Adrenal gland (tissue), 19 donors: ENCODE measurements at places on chromosomes 1 and 21. TPM values are rescaled to one million over a fixed set of nuclear protein-coding genes. Genes with fewer than 3 reads are reported as not detected.

The PRDM16 gene
- 0.61 TPM for total RNA-seq

The OR2T35 gene
- not detected for total RNA-seq

The OR2T11 gene
- not detected for total RNA-seq

The MRPL24 gene
- total RNA-seq: 115 TPM

The COL11A1 gene
- total RNA-seq: 61.9 TPM

The CELSR2 gene
- 6.2 TPM for total RNA-seq

The HSD3B2 gene
- total RNA-seq: 1,492 TPM

GRCh38 chr1:200919386-200919785, 24.7 kb downstream of the INAVA start:
- no peak overlapping the region for H3K27ac ChIP-seq
- no peaks in the 10 kb centered on the region for H3K27me3 ChIP-seq
- H3K4me1 ChIP-seq: no peaks in the 10 kb centered on the region
- DNase-seq: no peak

DNA sequence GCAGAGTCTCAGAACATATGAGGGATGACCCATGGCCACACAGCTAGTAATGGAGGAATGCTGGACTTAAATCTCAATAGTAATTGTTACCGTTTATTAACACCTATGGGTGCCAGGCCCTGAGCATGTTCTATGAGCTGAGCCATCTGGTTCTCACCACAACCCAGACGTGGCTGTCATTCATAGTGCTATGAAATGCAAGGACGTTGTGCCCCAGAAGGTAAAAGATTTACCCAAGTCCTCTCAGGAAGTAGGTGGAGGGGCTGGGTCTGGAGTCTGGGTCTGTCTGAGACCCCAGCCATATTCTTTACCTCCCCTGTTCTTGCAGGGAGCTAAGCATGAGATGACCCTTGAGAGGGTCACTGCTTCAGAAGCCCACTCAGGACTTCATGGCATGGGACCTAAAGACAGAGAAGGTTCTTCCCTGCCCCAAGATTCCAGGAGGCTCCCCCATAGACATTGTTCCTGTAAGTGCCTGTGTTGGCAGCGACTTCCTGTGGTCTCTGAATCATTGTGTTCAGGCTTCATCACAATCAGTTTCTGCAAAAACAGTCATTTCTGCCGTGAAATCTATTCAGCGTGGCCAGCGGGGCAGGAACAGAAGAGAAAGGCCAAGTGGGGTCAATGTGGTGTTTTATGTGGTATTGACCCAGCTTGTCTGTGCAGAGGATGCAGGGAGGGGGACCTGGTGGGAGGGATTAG, 475.4 kb downstream of the PTPRU start:
- DNase-seq: no peak
- H3K4me3 ChIP-seq: no peak overlapping the region
- no peaks in the 10 kb centered on the region for H3K4me1 ChIP-seq
- H3K36me3 ChIP-seq: no peaks in the 10 kb centered on the region
- H3K27ac ChIP-seq: no peak overlapping the region
- peaks cover 3% of the 10 kb centered on the region for H3K27me3 ChIP-seq

DNA sequence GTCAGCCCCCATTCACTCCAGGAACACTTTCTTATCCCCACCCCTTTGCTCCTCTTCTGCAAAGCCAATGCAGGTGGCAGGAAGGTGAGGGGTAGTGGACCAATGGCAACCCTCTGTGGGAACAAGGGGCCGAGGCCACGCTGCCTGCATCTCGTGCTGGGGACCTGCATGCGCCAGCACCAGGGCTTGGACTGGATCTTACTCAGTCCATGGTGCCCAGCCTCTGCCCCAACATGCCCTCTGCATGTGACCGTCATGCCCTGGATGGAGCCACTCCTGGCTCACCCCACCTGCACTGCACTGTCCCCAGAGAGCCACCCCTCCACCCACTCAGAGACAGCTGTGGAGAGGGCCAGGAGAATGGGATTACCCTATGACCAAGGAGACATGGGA, 22.2 kb downstream of the CITED4 start:
- H3K4me1 ChIP-seq: no peaks in the 10 kb centered on the region
- no peak overlapping the region for H3K27ac ChIP-seq
- H3K4me3 ChIP-seq: no peak overlapping the region
- H3K27me3 ChIP-seq: no peaks in the 10 kb centered on the region
- no peak for DNase-seq

GRCh38 chr1:219805191-219805590, 123.2 kb downstream of the SLC30A10 start:
- DNase-seq: no peak
- H3K27ac ChIP-seq: no peak overlapping the region
- no peaks in the 10 kb centered on the region for H3K4me1 ChIP-seq
- no peaks in the 10 kb centered on the region for H3K36me3 ChIP-seq

- peak overlapping the region; percentile 23 for H3K4me3 ChIP-seq
- peaks cover 84% of the 10 kb centered on the region for H3K4me1 ChIP-seq
- no peak for DNase-seq
- peak overlapping the region; percentile 92 for H3K27ac ChIP-seq
- no peaks in the 10 kb centered on the region for H3K27me3 ChIP-seq
Observed at GRCh38 chr1:94863297-94863911, 43.2 kb downstream of the SLC44A3 start.

- no peaks in the 10 kb centered on the region for H3K36me3 ChIP-seq
- no peak for DNase-seq
- no peak overlapping the region for H3K4me3 ChIP-seq
- H3K4me1 ChIP-seq: peaks cover 23% of the 10 kb centered on the region
Observed at GRCh38 chr1:62725255-62725654, 37.1 kb upstream of the DOCK7 start.

DNA sequence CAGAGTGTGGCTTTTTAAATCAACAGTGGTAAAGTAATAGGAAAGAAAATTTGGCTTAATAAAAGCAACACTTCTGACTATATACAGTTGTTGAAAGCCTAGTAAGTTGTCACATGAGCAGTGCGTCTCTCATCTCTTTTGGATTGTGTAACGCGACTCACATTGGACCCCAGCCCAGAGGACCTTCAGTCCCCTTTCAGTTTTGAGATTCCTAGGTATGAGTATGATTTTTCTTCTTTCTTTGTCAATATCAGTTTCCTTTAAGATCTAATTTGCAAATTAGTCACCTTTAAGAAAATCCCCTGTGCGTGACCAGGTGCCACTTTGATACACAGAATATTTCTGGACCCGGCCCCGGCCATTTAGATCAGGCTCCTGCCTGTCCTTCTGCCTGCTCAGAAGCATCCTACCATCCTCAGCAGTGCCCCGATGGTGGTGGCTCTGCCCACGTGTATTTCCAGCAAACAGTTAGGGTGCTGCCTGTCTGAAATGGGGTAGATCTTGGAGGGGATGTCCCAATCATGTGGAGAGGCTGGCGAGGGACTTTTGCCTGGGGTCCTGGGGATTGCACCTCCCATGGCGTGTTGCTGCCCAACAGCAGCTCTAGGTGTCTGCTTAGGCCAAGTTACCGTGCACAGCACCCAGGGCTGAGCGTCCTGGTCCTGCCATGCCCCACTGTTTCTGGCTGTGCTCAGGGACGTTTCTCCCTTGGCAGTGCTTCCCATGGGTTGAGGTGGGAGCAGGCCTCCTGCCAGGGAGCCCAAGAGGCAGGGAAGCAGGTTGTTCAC, 21.1 kb downstream of the SNAP47 start:
- no peak overlapping the region for H3K27ac ChIP-seq
- DNase-seq: peak; percentile 68
- H3K36me3 ChIP-seq: no peaks in the 10 kb centered on the region
- no peak overlapping the region for H3K4me3 ChIP-seq
- no peaks in the 10 kb centered on the region for H3K27me3 ChIP-seq

DNA sequence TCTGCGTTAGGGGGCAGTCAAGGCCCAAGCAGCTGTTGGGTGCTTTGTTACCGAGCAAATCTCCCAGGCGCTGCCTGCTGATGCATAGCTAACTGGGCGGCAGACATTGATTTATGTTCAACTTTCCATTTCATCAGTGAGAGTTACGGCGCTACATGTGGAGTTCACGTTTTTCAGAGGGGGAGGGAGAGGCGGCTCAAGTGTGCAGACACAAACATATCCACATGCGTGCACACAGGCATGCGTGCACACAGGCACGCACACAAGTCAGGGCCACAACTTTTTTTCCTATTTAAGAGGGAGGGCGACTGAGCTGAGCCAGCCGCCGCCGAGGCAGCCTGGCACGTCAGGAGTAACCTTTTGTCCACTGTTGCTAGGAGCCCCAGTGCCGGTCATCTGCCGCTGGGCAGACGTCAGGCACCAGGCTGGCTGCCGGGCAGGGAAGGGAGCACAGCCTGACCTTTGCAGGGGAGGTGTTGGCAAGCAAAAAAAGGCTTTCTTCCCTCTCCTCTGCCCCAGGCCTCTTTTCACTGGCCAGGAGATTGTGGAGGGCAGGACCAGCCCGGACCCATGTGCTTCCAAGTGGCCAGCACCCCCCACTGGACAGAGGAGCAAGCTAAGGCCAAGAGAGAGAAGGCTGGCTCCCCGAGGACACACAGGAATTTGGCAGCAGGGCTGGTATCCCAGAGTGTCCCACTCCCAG, 73.3 kb downstream of the MRPL37 start:
- peak; percentile 92 for DNase-seq
- H3K4me3 ChIP-seq: no peak overlapping the region
- peaks cover 53% of the 10 kb centered on the region for H3K4me1 ChIP-seq

DNA sequence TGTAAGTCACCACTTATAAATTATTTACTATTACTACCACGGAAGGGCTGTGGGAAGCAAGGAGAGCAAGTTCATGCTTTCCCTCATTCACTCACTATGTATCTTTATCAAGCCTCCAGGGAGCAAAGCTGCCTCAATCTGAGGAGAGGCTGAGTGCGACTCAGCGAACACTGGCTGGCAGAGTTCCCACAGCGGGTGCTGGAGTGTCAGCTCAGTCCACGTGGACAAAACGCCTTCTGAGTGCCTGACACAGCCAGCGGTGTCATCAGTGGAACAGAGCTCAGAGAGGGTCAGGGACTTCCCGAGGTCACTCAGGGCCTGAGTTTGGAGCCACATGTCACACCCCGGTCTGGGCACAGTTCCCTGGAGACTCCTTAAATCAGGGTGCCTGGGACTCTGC, 16.9 kb downstream of the MATN1 start:
- H3K4me3 ChIP-seq: no peak overlapping the region
- DNase-seq: peak; percentile 82
- no peak overlapping the region for H3K27ac ChIP-seq
- no peaks in the 10 kb centered on the region for H3K36me3 ChIP-seq
- no peaks in the 10 kb centered on the region for H3K27me3 ChIP-seq

DNA sequence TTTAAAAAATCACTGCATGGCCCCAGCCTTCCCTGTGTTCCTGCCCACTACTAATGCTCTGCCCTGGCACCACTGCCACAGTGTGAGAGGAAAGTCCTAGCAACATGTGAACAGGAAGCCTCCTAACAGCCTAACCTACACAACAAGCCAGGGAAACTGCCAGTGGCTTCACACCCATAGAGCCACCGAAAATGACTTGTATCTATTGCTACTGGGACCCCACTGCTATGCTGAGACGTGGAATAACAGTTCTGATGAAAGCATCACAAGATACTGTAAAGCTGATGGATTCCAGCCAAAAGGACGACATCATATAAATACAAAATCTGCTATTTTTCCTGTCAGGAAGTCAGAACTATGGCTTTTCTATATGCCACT, 74.9 kb downstream of the JAK1 start:
- no peak for DNase-seq
- no peaks in the 10 kb centered on the region for H3K36me3 ChIP-seq
- peaks cover 16% of the 10 kb centered on the region for H3K4me1 ChIP-seq
- H3K27me3 ChIP-seq: no peaks in the 10 kb centered on the region
- H3K27ac ChIP-seq: no peak overlapping the region

DNA sequence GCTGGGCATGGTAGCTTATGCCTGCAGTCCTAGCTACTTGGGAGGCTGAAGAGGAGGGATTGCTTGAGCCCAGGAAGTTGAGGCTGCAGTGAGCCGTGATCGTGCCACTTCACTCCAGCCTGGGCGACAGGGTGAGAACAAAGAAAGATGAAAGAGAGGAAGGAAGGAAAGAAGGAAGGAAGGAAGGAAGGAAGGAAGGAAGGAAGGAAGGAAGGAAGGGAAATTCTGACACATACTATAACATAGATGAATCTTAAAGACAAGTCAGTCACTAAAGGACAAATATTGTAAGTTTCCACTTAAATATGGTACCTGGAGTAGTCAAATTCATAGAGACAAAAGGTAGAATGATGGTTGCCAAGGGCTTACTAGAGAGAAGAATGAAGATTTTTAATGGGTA, 108.0 kb upstream of the CACHD1 start:
- H3K4me1 ChIP-seq: no peaks in the 10 kb centered on the region
- H3K36me3 ChIP-seq: no peaks in the 10 kb centered on the region
- DNase-seq: no peak
- no peak overlapping the region for H3K27ac ChIP-seq

GRCh38 chr21:42561762-42562650, 48.4 kb downstream of the SLC37A1 start:
- H3K27ac ChIP-seq: no peak overlapping the region
- DNase-seq: no peak
- H3K4me3 ChIP-seq: no peak overlapping the region
- H3K27me3 ChIP-seq: no peaks in the 10 kb centered on the region
